ENCODE measurements at places on chromosomes 16 and 17. TPM values are rescaled to one million over a fixed set of nuclear protein-coding genes. Genes with fewer than 3 reads are reported as not detected.

CD7 gene
- not detected for polyA plus RNA-seq

RGS11 gene
- polyA plus RNA-seq, result 2.8 TPM

PPP1R1B gene
- polyA plus RNA-seq, result 272 TPM

TNFSF13 gene
- polyA plus RNA-seq, result not detected

FZD2 gene
- not detected for polyA plus RNA-seq

CLEC19A gene
- polyA plus RNA-seq, result 4.4 TPM

PDILT gene
- not detected for polyA plus RNA-seq

GRB7 gene
- polyA plus RNA-seq, result not detected
